Esophagus mucosa (tissue), 1 donor: ENCODE measurements at places on chromosomes 5 and 9.

DNA sequence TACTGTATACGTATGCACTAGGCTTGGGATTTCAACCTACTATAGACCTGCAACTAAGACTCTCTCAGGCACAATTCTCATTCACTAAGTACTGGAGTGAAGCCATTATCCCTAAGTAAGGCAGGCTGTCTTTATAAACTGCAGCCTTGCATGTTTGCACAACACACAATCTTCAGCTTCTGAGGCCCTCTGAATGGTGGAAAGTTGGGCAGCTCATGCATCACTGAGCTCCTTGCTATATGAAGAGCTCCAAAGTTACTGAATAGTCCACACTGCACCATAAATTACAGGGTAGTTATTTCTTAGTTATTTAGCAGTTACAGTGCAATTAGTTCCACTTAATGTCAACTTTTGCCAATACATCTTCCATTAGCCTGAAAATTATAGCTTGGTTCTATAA, 384.6 kb downstream of the BRINP1 start:
- no peak for ATAC-seq

GRCh38 chr9:114186605-114187289, 31.4 kb downstream of the COL27A1 start:
- ATAC-seq = no peak

- ATAC-seq = peak; percentile 35
Measured at GRCh38 chr9:90009447-90009846, 404.6 kb downstream of the GADD45G start.

GRCh38 chr5:133494923-133495246, 117.5 kb downstream of the FSTL4 start:
- no peak for ATAC-seq

DNA sequence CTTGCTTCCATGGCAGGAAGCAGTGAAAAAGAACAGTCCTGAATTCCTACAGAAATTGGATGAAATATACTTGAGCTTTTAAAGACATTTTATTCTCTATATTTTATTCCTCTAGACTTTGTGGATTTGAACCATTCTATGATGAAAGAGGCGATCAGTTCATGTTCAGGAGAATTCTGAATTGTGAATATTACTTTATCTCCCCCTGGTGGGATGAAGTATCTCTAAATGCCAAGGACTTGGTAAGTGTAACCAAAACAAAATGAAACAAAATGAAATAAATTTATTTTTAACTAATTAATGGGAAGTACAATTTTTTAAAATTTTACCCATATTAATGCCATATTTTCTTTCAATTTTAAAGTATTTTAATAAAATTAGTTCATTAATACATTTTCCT, 34.1 kb downstream of the STARD4 start:
- ATAC-seq = no peak

GRCh38 chr9:35277171-35277520, 115.3 kb downstream of the UNC13B start:
- ATAC-seq = no peak

- no peak for ATAC-seq
Measured at GRCh38 chr5:150406103-150406722, 6.5 kb downstream of the CD74 start.

- ATAC-seq = no peak
Measured at GRCh38 chr9:75500479-75500878, 390.0 kb upstream of the PCSK5 start.

DNA sequence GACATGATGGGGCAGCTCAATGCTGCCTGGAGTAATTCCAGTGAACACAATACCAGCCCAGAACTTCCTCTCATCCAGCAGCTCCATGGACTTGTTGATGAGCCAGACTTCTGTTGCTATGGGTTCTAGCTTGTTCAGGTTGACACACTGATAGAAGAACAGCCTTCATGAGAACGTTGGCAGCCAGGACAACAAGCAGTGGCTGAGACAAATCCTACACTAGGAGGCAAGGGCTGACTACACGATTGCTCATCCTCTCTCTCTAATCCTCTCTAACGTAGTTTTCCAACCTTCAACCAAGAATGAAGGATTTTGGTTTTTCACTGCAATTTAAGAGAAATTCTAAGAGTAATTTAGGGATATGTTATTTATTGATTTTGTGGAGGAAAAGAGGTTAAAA, 67.8 kb downstream of the NIPSNAP3B start:
- ATAC-seq = peak; percentile 83

DNA sequence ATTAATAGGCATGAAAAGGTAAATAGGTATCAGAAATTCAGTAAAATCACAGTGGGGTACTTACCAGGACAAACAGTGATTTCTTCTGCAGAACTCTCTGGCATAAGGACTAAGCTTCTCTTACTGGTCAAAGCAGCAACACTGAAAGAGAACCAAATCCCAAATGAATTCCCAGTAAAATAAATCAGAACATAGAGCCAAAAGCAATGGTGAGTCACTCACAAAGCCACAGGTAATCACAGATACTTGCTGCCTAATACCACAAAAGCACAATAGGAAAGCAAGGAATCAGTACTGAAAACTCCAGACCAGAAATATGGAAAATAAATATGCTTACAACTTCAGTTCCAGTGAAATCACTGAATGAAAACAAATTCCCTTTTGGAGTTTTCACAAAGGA, 50.7 kb downstream of the UIMC1 start:
- ATAC-seq = peak; percentile 44

GRCh38 chr9:92947268-92948037, at the start of gene FGD3:
Gene FGD3 (plus strand): TSS chr9:92947523. CDS start chr9:92976257, 28,734 bp downstream.
- ATAC-seq = peak; percentile 51

- no peak for ATAC-seq
Measured at GRCh38 chr9:104686081-104686480, 8.2 kb upstream of the OR13D1 start.

DNA sequence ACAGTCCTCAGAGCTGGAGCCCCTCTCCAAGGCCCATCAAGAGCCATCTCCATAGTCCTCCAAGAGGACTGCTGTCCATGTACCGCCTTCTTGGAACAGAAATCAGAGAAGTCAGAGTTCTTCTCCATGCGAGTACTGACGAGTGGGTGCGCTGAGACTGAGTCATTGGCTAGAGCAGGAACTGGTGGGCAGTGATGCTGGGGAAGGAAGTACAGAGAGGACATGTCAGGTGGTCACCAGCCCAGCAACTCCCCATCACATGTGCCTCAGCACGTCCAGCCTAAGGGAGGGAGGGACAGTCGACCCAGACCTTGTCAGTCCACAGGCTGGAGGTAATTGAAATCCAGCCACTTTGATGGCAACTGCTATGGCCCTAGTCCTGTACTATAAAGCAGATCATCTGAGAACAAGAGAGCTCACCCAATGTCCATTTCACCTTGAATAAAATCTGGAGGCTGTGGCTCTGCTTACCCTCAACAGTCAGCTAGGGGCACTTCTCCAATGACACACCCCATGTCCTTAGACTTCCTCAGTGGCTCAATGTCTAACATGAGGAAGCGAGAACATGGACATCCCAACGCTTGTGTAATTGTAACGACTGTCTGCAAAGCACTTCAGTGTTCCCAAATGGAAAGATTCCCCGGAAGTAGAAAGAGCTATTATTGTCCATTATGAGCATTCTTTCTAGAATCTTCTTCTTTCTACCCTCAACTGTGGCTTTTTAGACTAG, 15.0 kb upstream of the FBP1 start:
- ATAC-seq = no peak

DNA sequence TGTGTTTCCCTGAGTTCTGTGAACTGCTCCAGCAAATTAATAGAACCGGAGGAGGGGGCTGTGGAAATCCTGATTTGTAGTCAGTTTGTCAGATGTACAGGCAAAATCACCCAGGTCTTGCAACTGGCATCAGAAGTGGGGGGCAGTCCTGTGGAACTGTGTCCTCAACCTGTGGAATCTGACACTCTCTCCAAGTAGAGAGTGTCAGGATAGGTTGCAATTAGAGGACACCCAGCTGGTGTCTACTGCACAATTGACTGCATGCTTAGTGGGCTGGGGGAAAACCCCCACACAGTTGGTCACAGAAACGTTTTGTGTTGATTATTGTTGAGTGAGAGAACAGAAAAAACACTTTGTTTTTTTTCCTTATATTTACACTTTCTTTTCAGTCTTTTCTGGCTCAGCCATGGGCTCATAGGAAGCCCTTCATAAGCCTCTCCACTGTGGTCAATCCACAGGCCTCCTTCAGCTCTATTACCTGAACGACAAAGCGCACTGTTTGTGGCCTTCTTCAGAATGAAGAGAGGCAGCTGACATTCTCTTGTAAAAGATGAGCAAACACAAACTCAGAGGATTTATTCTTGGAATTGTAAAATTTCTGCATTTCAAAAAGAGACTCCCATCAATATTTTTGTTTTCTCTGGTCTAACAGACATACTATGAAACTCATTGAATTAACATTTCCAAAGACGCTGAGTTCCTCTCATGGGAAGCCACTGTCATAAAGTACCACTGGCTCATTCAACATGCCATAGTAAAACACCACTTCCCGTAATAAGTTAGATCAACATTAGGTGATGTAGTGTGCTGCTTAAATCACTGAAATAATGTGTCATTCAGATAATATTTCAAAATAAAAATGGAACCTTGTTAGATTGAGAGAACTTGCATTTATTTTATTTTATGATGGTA, 348.9 kb upstream of the RFX3 start:
- ATAC-seq = peak; percentile 9

GRCh38 chr5:14267991-14268708, 125.0 kb downstream of the TRIO start:
- ATAC-seq = peak; percentile 30

- ATAC-seq = peak; percentile 6
Measured at GRCh38 chr9:34375901-34376595, 650 bp downstream of the MYORG start.

DNA sequence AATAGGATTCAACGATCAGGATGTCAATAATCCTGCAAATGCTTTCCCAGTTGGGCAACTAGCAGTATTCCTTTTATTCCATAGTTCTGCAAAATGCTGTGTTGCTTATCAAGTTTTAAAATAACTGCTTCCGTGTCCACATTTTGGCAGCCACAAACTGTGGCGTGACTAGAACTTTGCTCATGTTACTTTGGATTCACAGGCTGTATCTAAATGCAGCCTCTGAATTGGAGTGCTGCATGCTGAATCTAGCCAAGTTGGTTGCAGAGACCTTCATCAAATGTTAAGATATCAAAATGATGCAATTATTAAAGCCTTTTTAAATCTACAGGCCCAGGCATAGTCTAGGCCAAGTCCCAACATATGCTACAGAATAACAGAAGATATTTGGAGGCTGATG, 249.2 kb downstream of the NR2F1-AS1 start:
- ATAC-seq = no peak

GRCh38 chr5:122586351-122586750, 188.5 kb upstream of the SNX2 start:
- no peak for ATAC-seq

GRCh38 chr9:14924230-14925219, 14.3 kb upstream of the FREM1 start:
- ATAC-seq = no peak

DNA sequence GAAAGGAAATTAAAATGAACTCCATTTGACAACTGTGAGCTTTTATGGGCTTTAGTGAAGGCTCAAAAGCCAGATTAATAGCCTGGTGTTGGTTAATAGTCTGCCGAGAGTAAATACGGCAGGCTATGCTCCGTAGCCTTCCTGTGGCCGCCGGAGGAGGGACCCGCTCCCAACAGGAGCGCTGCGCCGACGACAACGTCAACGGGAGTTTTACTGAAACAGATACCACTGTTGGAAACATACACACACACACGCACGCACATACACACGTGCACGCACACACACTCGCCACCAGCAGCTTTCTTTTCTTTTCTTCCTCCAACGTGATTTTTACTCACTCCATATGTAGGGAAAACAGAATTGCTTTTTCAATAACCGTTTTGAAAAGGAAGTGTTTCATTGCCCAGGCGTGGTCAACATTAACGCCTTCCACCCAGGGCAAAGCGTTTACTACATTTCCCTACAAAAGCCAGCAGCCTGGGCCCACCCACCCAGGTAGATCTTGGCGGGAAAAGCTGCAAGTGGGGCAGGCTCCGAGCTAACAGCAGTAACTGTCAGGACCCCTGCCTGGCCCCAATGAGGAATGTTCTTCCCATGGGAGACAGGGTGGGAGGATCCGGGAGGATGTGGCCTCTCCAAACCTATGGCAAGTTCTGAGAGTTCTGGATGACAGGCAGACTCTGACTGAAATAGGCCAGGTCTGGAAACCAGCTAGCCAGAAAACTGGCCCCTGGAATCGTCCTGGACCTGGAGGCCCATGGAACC, 72.3 kb downstream of the PAX5 start:
- ATAC-seq = no peak

DNA sequence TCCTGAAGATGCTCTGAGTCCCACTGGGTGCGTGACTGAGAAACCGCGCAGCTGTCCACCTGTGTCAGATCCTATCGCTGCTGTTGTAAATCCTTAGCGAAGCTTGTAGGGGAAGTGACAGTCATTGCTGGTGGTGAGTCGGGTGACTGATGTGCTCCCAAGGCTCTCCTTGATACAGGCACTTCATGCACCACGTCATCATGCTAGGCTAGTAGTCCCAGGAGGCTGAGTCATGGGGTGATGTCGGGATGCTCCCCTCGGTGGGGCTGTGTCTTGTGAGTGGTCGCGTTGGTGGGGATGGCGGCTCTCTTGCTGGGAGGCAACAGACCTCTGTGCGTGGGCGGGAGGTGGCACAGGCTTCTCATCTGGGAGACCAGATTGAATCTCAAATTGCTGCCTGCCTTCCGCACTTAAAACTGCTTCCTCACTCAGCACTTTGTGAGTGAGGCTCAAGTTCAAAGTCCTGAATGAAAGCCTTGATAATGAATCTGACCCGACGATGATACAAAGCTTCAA, 84.7 kb downstream of the CSNK1A1 start:
- peak; percentile 53 for ATAC-seq

DNA sequence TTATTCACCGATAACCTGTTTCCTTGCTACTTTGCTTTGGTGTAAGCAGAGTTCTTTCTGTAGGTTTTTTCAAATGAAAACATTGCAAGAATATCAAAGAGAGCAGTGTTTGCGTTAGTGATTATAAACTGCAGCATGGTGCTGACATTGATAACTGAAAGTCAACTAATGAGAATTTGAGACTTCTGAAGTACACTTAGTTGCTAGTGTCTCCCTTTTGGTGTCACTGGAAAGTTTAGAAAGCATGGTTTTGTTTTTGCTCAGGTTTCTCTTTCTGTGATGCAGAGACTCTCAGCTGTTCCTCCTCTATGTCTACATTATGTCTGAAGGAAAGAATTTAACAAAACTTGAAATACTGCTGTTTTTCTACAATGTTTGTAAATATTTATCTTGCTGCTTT, 80.2 kb upstream of the ZNF169 start:
- ATAC-seq = no peak

GRCh38 chr5:4532705-4533080, 607.4 kb upstream of the ADAMTS16 start:
- ATAC-seq = no peak

GRCh38 chr9:127418037-127418471, 6.1 kb upstream of the ZNF79 start:
- peak; percentile 78 for ATAC-seq

- ATAC-seq = no peak
Measured at GRCh38 chr5:141430332-141431113, at the start of gene PCDHGA12. Gene PCDHGA12 (plus strand): TSS chr5:141430507. CDS start chr5:141430760, 253 bp downstream.

GRCh38 chr5:87300744-87301143, 33.1 kb downstream of the RASA1 start:
- ATAC-seq = peak; percentile 98

GRCh38 chr5:130166839-130167490, 262.7 kb downstream of the CHSY3 start:
- no peak for ATAC-seq
